ENCODE measurements at places on chromosomes 5 and 9. TPM values are rescaled to one million over a fixed set of nuclear protein-coding genes. Genes with fewer than 3 reads are reported as not detected.

Gene FRRS1L
- 1.6 TPM for total RNA-seq

Gene TMEM215
- not detected for total RNA-seq

Gene RGS7BP
- under 0.01 TPM for total RNA-seq

Gene MEIKIN
- not detected for total RNA-seq

Gene PROB1
- total RNA-seq, result 0.78 TPM

Gene TMEM161B
- 19.3 TPM for total RNA-seq

Gene ABO
- total RNA-seq, result not detected

Gene PCDHA10
- 0.54 TPM for total RNA-seq

Gene SVEP1
- 89.5 TPM for total RNA-seq

Gene DOCK2
- 0.65 TPM for total RNA-seq

Gene FAM81B
- total RNA-seq, result not detected

Gene IL31RA
- total RNA-seq, result 1.4 TPM

Gene AHRR
- 20.1 TPM for total RNA-seq

Gene TRIM7
- 0.97 TPM for total RNA-seq

Gene SPAG8
- total RNA-seq, result 1.2 TPM

Gene QSOX2
- total RNA-seq, result 8.6 TPM

Gene GKAP1
- 3.1 TPM for total RNA-seq

Gene FAM151B
- 13.7 TPM for total RNA-seq

Gene LCN1
- not detected for total RNA-seq

Gene GLRA1
- total RNA-seq, result not detected

Gene TMCO6
- 26.5 TPM for total RNA-seq

Gene CER1
- total RNA-seq, result not detected

Gene IGFBPL1
- total RNA-seq, result not detected

Gene PRR7
- total RNA-seq, result 11.9 TPM

Gene RNF183
- total RNA-seq, result not detected

Gene NMUR2
- total RNA-seq, result not detected

Gene TYRP1
- total RNA-seq, result not detected

Gene FBP2
- not detected for total RNA-seq

Gene CMBL
- 14.4 TPM for total RNA-seq

Gene EQTN
- not detected for total RNA-seq

Gene MYOZ3
- total RNA-seq, result 0.54 TPM

Gene TMED7
- total RNA-seq, result 231 TPM

Gene ARID3C
- total RNA-seq, result 0.26 TPM

Gene OR1L1
- not detected for total RNA-seq

Gene GAPT
- total RNA-seq, result not detected

Gene ARSB
- total RNA-seq, result 110 TPM

Gene ADAMTS6
- 165 TPM for total RNA-seq

Gene LECT2
- not detected for total RNA-seq

Gene ZNF462
- total RNA-seq, result 18.9 TPM

Gene ST8SIA4
- 0.13 TPM for total RNA-seq

Gene TTC39B
- total RNA-seq, result 33.8 TPM

Gene VLDLR
- 29.2 TPM for total RNA-seq

Gene PCDHGA12
- 30.2 TPM for total RNA-seq

Gene FGF1
- total RNA-seq, result 124 TPM

Gene ANKRD18A
- not detected for total RNA-seq

Gene PPP2CA
- 95.1 TPM for total RNA-seq

Gene EIF4EBP3
- 4.2 TPM for total RNA-seq

Measured in articular chondrocyte of knee joint (primary cell).